ENCODE measurements at places on chromosomes 2 and 18.

DNA sequence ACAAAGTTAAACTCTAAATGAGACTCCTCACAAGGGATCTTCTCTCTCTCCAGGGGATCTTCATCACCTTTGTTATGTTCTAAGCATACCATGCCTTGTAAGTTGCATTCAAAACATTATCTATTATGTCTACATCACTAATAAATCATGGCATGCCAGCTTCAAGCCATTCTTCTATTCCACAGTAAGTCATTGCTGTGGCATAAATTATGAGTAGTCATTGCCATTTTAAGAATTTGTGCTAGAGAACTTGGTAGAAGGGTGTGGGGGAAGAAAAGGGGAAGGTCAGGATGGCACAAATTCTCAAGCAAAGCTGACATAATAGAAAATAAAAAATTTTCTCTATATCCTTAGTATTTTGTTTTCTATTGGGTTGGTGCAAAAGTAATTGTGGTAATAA lies 33.5 kb downstream of the BARD1 start:
- DNase-seq = no peak

DNA sequence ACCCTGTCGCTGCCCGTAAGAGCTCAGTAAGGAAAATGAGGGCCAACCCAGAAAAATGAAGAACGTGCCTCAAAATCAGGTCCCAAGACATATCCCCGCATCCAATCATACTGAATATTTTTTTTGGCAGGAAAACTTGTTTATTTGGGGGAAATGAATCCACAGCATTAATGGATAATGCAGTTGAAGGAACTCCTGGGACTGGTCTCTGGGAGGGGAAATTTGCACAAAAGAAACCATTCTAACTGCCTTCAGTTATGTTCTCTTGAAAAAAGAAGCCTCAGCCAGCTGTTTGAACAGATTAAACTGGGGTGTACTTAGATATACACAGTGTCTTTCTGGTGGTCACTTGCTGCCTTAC lies 61.3 kb downstream of the SPRED2 start:
- no peak for DNase-seq

- DNase-seq = no peak
Measured at GRCh38 chr2:226752887-226753286, 46.7 kb downstream of the IRS1 start.

GRCh38 chr2:36301843-36302242 lies 53.7 kb upstream of the CRIM1 start:
- DNase-seq = no peak

GRCh38 chr2:82289446-82289845 lies 1984.9 kb upstream of the LRRTM1 start:
- DNase-seq = no peak

DNA sequence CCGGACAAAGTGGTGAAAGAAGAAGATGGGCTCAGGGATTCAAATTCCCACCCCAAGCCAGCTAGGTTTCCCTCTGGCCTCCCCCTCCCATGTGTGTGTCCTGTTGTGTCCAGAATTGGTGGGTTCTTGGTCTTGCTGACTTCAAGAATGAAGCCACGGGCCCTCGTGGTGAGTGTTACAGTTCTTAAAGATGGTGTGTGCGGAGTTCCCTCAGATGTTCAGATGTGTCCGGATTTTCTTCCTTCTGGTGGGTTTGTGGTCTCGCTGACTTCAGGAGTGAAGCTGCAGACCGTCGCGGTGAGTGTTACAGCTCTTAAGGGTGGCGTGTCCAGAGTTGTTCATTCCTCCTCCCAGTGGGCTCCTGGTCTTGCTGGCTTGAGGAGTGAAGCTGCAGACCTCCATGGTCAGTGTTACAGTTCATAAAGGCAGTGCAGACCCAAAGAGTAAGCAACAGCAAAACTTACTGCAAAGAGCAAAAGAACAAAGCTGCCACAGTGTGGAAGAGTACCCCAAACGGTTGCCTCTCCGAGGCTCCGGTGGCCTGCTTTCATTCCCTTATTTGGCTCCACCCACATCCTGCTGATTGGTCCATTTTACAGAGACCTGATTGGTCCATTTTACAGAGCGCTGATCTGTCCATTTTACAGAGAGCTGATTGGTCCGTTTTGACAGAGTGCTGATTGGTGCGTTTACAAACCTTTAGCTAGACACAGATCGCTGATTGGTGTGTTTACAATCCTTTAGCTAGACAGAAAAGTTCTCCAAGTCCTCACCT lies 37.7 kb upstream of the KLF11 start:
- no peak for DNase-seq

GRCh38 chr2:847669-848068 lies 103.0 kb upstream of the SNTG2 start:
- no peak for DNase-seq

DNA sequence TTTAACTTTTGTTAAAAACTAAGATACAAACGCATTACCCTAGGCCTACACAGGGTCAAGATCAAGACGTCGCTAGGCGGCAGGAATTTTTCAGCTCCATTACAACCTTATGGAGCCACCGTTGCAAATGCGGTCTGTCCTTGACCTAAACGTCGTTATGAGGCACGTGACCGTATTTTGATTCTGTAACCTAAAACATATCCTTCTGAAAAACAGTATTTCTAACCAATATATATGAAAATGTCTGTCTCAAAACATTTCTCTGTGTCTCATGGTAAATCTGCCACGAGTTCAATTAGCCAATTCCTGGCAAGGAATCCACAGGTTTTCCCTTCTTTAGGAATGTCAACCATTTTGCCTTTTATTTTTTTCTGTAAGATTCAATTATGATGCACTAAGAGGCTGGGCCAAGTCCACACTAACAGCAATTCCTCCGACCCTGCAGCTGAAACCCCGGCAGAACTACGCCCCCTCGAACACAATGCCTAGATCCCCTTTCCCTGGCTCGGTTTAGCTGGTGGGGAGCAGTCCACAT lies 1.7 kb downstream of the RTN4 start:
- DNase-seq = peak; percentile 50

GRCh38 chr2:159441182-159441581 lies 154.7 kb upstream of the WDSUB1 start:
- DNase-seq = no peak

- DNase-seq = no peak
Measured at GRCh38 chr18:70377317-70377799, 88.5 kb downstream of the SOCS6 start.

DNA sequence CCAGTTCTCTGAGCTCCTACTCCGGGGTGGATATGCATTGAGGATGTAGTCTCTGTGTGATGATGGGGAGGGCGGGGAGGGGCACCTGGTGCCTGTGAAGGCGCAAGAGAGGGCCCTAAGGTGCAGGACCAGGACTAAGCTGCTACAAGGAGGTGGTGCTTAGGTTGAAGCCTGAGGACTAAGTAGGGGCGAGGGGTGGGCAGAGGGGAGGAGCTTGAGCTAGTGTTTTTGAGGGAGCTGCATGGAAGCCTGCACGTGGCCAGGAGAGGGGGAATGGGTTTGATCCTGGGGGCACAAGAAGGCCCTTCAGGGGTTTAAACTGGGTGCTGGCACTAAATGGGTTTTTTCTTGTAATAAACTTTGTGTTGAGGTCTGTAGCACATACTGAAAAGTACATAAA lies 105.0 kb downstream of the UGGT1 start:
- DNase-seq = no peak

- DNase-seq = no peak
Measured at GRCh38 chr2:20456116-20456571, 9.3 kb downstream of the RHOB start.

- DNase-seq = no peak
Measured at GRCh38 chr2:101361522-101361921, 25.8 kb downstream of the CREG2 start.

DNA sequence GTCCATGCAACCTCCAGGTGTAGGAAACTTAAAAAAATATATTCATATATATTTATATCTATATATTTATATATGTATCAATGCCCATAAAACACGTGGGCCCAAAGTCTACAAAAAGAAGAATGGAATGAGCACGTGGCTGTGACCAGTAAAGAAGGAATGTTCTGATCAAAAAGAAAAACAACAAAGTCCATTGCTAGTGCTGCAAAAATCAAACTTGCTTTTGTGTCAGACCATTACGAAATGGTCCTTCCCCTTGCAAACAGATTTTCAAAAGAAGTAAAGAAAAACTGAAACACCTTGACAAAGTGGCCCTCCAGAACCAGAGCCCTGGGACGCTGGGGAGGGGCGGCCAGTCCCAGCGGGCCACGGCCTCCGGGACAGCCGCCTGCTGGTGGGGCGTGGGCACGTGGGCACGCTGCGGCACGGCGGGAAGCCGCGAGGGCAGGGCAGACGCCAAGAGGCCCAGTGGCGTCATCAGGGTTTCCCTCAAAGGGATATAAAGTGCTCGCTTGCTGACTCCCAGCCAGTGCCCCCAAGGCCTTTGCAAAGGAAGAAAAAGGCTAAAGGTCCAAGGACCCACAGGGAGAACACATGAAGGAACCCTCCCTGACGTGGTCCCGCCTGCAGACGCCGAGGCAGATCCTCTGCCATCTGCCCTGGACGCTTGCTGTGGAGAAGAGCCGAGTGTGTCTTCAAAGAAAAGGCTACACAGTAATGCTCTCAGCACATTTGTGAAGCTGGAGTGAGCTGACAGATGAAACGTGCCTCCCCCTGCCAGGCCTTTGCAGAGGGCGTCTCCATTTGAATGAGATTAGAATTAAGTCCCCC lies 201.8 kb downstream of the TWIST2 start:
- DNase-seq = no peak

DNA sequence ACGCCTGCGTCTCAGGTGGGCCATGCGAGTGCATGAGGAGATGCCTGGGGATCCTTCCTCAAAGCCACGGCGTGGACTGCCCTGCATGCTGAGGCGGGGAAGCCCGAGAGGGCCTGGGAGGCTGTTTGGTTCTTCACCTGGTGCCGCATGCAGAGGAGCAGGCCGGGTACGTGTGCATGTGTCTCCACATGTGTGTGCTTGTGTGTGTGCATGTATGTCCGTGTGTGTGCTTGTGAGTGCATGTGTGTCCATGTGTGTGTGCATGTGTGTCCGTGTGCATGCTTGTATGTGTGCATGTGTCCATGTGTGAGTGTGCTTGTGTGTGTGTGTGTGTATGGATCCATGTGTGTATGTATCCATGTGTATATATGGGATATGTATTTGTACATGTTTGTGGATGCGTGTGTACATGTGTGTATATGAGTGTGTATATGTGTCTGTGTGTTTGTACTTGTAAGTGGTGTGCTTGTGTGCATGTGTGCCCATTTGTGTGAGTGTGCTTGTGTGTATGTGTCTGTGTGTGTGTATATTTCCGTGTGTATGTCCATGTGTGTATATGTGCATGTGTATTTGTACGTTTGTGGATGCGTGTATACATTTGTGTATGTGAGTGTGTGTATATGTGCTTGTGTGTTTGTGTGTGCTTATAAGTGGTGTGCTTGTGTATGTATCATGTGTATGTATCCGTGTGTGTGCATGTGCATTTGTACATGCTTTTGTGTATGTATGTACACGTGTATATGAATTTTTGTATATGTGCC lies 79.0 kb downstream of the PTGR3 start:
- DNase-seq = no peak

DNA sequence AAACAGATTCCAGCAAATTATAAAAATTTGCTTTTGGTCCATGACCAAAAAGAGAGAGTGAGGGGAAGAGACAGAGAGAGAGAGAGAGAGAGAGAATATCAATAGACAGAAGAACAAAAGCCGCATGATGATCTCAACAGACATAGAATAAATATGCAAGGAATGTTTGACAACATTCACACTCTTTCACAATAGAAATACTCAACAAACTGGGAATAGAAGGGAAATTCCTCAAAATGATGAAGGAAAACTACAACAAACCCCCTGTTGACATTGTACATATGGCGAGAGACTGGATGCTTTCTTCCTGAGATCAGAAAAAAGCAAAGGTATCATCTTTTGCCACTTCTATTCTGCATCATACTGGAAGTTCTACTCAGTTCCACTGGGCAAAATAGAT lies 309.7 kb downstream of the RAD51AP2 start:
- DNase-seq = no peak

DNA sequence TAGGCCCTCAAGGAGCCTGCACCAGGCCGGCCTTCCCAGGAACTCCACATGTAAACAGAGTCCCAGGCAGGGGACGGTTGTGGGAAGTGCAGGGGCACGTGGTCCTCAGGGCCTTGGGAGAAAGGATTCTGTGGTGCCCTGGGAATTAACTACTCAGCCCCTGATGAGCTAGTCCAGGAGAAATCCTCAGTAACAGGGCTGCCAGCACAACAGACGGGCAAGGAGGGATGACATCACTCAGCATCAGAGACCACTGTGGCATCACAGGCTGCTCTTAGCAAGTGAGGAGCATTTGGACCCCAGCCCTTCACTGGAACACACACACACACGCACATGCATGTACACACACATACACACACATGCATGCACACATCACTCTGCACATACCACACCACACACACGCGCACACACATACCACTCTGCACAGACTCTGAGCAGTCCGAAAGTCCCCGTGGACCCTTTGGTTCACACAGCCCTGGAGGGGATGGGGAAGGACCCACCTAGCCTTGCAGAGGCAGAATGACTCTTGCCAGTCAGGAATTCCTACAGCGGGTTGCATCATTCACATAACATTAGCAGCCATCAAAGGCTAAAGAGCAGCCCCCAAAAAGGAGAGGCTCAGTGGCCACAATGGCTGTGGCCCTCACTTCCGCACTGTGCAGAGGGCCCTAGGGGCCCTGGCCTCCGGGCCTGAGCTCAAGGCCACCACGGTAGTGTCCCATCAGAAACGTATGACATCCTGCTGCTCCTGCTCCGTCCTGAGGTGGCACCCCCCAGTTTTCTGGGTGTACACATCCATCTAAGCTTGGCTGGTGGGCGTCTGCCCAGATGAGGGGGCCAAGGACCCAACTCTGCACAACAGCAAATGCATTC lies 1.9 kb upstream of the NMUR1 start:
- DNase-seq = no peak

DNA sequence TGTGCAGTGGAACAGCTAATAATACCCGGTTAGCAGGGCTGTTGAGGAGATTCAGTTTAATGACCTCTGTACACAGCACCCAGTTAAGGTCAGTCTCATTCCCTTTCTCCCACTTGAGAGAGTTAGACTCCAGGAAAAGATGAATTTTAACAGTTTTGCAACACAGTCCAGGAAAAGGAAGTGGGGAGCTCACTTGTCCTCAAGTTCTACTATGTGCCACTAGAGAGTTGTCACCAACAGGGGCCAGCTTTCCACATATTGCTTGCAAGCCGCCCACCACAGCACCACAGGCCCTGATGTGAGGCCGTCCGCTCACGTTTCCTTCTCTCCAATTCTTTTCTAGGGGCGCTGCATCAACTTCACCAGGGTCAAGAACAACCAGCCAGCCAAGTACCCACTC lies 142.1 kb downstream of the GFPT1 start:
- no peak for DNase-seq

DNA sequence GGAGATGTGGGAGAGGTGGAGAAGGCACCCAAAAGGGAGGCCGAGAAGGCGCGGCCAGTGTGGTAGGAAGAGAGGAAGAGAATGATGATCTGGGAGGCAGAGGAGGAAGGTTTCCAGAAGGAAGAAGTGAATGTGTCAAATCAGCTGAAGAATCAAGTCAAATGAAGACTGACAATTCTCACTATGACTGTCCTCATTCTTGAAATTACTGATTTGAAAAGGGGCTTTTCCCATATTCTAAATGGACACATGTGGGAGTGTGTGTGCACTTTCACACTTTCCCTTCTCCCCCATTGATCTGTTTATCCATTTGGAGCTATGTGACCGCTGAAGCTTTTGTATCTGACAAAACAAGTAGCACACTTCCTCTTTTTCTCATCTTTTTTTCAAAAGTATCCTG lies 6.1 kb downstream of the AFF3 start:
- DNase-seq = no peak

All from AML-193 (cell line).